Stimulated activated CD4-positive, alpha-beta T cell treated with anti-CD3 and anti-CD28 coated beads, Interleukin-12 subunit alpha, Interleukin-12 subunit beta, amount 100 ng/mL, for 48 hours (primary cell): ENCODE measurements at places on chromosomes 4 and X.
A peak's percentile ranks its signal among the peaks of the same experiment; 100 is the strongest.

- DNase-seq: no peak
These were observed 27.9 kb upstream of the EXOC1L start for GRCh38 chr4:55791666-55792065.

DNA sequence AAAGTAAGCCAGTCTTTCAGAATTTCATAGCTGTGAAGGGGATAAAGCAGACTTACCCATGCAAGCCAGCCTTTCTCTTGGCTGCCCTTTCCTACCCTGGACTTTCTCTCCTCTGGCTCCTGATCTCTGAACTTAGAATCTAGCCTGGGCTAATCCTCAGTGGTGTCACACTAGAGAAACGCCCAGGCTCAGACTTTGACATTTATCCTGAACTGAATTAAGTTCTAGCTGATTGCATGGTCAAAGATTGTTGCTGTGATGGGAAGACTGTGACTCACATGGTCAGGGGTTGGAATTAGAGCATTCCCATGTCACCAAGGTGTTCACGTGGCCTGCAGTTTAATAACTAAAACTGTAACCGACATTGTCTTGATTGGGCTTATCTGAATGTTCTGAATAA, 469.5 kb upstream of the FAT1 start:
- no peak for DNase-seq

DNA sequence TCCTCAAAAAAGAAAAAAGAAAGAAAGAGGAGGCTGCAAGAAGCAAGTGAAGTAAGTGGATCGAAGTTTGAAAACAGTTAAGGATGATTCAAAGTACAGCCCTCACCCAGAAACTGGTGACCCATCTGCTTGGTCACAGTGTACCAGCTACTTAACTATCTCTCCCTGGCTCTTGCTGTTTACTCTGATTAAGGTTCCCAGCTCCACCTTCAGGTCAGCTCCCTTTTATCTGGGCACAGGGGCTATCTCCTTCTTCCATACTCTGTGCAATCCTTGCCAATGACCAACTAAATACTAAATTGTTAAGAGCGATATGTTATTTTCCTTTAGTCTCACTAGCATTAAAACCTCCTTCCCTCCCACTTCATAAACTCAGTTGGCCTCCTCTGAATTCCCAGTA, 81.5 kb upstream of the SMIM10 start:
- no peak for DNase-seq

DNA sequence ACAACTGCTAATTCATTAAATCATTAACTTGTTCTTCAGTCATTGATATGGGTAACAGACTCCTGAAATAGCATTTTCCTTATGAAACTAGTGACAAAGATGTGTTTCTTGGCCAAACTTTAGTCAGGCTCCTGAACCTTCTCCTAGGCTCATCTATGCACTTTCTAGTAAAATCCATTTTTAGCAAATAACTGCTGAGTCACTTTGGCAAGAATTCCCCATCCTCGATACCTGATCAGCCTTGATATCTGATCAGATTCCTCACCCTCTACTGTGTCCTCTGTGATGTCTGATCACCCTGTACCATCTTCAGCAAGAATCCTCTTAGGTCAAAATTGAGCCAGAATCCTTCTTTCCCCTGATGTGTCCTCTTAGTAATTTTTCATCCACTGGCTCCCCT, 161.2 kb upstream of the TAPT1 start:
- DNase-seq: no peak

DNA sequence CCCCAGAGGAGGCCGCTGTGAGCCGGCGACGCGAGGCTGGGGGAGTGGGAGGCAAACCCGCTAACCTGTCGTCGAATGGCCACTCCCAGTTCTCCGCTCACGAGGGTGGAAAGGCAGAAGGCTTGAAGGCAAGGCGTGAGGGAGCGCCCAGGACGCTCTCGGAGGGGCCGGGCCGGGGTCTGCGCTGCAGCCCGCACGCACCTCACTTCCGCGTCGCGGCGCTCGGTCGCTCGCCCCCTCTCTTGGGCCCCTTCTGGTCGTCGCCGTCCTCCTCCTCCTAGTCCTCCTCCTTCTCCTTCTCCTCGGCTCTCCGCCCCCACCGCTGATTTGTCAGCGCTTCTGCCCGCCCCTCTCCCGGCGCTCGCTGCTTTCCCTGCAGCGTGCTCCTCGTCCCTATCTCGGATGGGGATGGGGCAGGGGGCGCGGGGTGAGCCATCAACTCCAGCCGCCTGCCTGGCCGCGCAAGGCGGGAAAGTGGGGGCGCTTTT, at the start of gene SNCA:
Gene SNCA, minus strand, starts transcription at position 265 of the 488 bp plus-strand sequence. CDS start 1,494 bp downstream, outside the sequence.
- peak; percentile 14 for DNase-seq

DNA sequence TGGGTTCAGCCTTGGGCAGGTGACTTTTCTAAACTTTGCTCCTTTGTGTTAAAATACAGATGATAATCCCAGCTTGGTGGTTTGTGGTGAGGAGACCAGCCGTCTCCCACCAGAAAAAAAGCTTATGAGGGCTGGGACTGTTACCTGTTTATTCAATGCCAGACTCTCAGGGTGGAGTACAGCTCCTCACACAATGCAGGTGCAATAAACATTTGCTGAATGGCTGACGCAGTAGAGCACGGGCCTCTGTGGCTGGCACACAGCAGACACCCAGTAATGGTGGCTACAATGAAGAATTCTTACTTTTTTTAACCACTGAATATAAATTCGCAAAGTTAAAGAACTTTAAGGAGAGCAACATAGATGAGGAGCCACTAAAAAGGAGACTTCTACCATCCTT, 30.2 kb downstream of the BEND4 start:
- DNase-seq: no peak

- DNase-seq: no peak
These were observed 228.6 kb downstream of the ADAM29 start for GRCh38 chr4:175146799-175147198.

GRCh38 chr4:23946299-23946698, 56.5 kb upstream of the PPARGC1A start:
- DNase-seq: no peak

DNA sequence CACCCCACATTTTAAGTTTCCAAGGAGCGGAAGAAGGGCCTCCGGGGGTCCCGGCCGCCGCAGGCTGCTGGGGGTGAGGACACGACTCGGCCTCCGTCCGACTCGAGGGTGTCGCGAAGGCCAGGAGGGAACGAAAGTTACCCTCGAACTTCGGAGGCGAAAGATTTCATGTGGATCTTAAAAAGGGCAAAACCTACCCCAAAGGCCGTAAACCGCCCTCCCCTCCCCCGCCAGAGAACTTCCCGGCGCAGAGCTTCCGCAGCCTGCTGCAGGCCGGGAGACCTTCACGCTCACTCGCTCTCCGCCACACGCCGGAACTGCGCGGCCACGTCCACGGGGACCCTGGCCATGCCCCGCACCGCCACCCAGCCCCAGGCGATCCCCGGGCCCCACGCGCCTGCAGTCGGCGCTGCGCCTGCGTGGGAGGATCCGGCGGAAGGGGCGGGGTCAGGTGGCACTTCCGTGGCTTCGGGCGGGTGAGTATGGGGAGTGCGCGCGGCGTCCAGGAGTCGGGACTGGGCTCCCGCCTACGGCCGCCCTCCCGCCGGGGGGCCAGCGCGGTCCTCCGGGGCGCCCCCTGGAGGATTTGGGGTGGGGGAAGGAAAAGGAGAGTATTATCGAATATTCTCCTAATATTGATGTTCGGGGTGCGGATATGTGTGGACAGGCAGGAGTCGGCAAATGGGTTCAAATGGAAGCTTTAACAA, at the start of gene MMAA:
Gene MMAA, plus strand, starts transcription at position 454 of the 707 bp plus-strand sequence. CDS start 19,755 bp downstream, outside the sequence.
- peak; percentile 96 for DNase-seq

DNA sequence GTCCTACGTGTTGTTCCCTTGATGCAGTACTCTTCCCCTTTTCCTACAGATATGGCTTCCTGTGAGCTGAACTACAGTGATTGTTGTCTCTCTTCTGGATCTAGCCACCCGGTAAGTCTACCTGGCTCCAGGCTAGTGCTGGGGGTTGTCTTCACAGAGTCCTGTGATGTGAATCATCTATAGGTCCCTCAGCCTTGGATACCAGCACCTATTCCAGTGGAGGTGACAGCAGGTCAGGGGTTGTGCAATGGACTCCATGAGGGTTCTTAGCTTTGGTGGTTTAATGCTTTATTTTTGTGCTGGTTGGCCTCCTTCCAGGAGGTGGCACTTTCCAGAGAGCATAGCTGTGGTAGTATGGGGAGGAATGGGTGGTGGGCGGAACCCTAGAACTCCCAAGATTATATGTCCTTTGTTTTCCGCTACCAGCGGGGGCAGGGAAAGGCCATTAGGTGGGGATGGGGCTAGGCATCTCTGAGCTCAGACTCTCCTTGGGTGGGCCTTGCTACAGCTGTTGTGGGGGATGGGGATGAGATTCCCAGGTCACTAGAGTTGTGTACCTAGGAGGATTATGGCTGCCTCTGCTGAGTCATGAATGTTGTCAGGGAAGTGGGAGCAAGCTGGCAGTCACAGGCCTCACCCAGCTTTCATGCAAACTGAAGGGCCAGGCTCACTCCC, 121.4 kb upstream of the ANKRD50 start:
- DNase-seq: no peak

- no peak for DNase-seq
These were observed 356.2 kb downstream of the HS3ST1 start for GRCh38 chr4:11072463-11072862.

GRCh38 chr4:101795704-101796103, 5.2 kb downstream of the BANK1 start:
- no peak for DNase-seq

GRCh38 chr4:128006592-128006991, 41.4 kb downstream of the ABHD18 start:
- no peak for DNase-seq

DNA sequence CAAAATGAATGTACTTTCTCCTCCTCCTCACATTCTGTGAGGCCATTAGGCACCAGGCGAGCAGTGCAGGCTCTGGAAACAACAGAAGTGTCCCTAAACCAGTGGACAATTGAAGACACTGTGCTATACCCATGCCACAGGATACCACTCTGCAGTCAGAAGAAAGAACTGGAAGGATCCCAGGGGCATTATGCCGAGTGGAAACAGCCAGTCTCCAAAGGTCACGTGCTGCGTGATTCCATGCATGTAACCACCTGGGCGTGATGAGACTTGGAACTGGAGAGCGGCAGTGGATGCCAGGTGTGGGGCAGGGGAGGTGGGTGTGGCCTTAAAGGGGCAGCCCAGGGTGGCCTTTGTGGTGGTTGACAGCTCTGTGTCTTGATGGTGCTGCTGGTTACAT, 139.4 kb downstream of the EVC2 start:
- no peak for DNase-seq

- no peak for DNase-seq
These were observed 7.3 kb downstream of the EMCN start for GRCh38 chr4:100510551-100510950.

DNA sequence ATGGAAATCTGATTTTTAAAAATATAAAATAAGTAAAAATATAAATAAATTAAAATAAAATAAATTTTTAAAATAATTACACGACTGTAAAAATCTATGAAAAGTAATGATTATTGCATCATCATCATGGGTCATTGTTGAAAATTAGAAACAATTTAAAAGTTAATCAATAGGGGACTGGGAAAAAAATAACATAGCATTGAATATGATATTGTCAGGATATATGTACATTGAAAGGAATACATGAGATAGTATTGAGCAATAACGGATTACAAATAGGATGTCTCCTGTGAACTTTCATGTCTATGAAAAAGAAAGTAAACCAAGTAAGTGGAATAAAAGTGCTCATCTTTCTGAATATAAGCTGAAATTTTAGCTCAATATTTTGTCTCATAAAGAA, 566.8 kb upstream of the HTR2C start:
- no peak for DNase-seq
